ENCODE measurements at places on chromosomes 11 and 22.

DNA sequence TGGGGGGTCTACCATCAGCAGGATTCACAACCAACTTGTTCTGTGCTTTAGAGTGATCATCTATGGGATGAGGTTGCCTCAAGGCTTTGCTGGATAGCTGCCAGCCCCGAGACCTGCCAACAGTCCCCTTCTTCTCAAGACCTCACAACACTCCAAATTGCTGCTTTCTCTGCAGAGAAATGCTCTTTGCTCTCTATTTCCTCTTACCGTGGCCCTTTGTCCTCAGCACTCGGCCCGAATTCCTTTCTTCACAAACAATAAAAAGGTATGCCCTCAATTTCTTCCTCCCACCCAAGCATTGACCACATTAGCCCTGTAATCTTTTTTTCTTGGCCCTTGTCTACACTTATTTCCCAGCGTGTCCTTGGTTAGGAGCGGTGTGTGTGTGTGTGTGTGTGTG lies 147.4 kb upstream of the SNX19 start:
- DNase-seq, result no peak

DNA sequence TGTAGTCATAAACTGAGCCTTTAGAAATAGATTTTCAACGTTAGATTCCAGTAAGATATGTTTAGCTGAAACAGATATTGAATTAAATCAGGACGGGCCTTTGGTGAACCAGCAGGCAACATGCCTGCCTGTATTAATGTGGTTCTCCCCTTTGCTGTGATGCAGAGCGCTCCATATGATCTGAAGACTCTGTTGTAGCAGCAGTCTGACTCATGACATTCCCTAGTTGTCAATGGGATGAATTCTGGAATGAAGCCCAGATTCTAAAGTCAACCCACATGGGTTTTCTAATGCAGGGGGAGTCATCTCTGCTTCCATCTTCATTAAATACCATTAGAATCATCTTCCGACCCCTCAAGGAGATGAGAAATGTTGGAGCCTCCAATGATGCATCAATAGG lies 864.5 kb downstream of the NTM start:
- peak; percentile 50 for DNase-seq

DNA sequence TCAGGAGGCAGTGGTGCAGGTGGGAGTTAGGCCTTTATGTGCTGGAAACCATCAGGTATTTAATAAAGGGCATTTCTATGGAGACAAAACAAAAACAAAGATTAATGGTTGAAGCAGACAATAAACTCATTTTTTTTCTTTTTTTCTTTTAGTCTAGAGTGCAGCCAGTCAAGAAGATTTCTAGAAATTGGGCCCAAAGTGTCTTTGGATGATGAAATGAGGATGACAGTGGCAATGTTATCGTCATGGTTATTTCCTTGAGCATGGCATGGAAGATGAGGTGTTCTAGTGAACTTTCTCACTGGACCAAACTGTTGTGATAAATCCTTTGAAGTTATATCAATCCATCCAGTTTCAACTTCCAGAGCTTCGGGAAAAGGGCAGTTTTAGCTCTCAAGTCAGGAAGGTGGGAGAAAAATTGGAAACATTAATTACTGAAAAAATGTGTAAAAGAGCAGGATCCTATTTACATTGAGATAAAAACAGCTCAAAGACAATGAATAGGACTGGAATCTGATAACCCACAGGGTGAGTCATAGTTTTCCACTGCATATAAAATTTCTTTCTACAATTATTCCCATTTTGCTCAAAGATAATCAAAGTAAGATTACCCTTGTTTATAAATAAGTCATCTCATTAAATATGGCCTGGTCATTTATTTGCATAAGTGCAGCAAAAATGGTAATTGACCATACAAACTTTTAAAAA lies 33.0 kb downstream of the PRR5L start:
- no peak for DNase-seq

GRCh38 chr11:124043420-124043819 lies 2.3 kb upstream of the OR10G7 start:
- no peak for DNase-seq

- DNase-seq, result no peak
These were observed 56.9 kb downstream of the AMOTL1 start for GRCh38 chr11:94825031-94825430.

DNA sequence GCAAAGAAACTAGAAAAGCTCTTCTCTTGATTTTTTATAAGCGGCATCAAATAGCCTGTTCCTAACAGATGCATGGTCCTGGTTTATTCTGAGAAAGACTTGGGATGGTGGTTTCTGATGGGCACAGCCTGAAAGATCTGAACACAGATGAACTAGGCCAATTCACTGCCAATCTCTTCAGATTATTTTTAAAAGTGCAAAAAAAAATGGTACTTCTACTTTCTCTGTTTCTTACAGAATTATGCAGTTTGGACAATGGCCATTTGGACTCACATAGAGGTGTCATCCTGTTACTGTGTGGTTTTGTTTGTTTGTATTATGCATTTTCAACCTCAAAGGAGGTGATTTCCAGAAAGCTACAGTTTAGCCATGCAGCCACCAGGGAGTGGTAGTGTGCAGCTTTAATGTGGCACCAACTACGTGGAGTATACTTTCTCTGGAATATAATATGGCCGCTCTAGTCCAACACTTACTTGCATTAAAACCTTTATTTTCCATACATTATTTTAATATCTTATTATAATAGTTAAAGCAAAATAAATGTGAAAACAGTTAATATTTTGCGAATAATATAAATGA lies 469.8 kb upstream of the KIRREL3 start:
- DNase-seq, result peak; percentile 11

- no peak for DNase-seq
These were observed 81.5 kb upstream of the PPARA start for GRCh38 chr22:46068593-46069491.

DNA sequence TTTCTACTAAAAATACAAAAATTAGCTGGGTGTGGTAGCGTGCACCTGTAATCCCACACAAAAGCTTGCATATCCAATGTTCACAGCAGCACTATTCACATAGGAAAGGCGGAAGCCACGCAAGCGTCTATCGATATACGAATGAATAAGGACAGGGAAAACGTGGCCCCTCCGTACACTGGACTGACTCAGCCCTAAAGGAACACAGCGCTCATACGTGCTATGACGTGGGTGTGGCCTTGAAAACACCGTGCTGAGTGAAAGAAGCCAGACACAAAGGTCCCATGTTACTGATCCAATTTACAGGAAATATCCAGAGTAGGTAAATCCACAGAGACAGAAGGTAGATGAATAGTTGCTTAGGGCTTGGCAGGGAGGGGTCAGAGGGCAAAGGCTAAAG lies 7.0 kb downstream of the LMF2 start:
- DNase-seq, result no peak

Data from AG08396 (cell line).